Astrocyte (in vitro differentiated cells and primary cell): ENCODE measurements at places on chromosomes 11 and 22. TPM values are rescaled to one million over a fixed set of nuclear protein-coding genes. Genes with fewer than 3 reads are reported as not detected.

DNA sequence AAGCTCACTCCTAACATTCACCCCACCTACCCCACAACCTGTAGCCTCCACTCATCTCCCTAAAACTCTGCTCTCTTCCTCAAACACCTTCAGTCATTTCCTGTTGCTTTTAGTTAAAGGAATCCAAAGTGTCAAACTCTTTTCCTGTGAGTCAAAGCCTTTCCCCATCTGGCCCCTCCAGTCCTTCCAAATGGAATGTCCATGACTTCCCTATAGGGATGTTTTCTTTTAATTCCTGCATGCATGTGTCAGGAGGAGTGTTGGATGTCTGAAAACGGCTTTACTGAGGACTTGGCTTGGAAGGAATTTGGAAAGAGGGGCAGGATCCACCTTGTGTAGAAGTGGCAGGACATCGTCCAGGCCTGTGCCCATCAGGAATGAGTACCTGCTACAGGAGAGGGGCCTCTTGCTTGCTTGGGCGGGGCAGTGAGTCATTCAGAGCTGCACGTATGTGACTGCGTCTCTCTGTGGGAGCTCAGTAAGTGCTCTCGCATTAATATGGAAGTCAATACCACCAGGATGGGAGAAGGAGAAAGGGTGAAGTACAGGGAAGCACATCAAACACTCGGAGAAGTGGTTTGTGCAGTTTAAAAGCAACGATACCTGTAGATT lies 491.9 kb downstream of the OPCML start:
- DNase-seq = peak; percentile 51

DNA sequence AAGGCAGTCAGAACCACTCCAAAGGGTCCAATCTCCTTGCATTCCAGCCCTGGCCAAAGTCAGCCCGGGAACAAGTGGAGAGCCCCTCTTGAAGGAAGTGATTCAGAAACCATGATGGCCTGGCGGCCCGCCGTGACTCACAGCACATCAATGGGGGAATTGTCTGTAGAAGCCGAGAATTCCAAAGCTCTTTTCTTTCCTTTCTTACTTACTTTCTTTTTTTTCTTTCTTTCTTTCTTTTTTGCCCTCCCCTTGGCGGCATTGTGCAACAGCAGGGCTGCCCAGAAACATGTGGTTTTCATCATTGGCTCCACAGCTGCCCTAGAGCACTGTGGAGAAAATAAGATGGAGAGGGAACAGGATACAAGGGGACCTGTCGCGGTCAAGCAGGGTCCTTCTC lies 140.2 kb upstream of the TIMP3 start:
- peak; percentile 93 for DNase-seq

- DNase-seq = no peak
Measured at GRCh38 chr22:48098921-48099245, 1336.4 kb downstream of the TBC1D22A start.

DNA sequence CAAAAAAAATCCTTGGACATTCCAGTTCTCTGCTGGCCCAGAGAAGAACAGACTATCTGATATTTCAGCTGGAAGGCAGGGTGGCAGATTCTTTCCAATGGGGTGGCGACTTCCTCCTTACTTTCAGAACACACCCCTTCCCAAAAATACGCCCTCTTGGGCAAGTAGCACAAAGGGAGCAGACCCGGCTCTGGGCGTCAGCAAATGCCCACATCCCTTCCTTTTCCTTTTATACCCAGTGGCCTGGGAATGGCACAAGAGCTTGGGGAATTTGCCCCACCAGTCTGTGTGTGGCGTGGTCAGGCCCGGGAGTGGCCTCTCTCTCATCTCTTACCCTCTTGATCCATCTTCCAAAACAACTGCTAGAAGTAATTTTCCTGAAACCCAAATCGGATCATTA lies 33.0 kb upstream of the NUP160 start:
- DNase-seq = no peak

The NAALADL1 gene
- total RNA-seq = not detected in 2 replicates

The SLC35F2 gene
- 43.0 and 52.5 TPM in 2 replicates for total RNA-seq

GRCh38 chr11:94178331-94178730 lies 49.7 kb downstream of the PANX1 start:
- no peak for DNase-seq

GRCh38 chr22:45096256-45096907 lies 67.3 kb upstream of the NUP50 start:
- peak; percentile 20 for DNase-seq
